ENCODE measurements at places on chromosomes 1 and 21.
A peak's percentile ranks its signal among the peaks of the same experiment; 100 is the strongest.

DNA sequence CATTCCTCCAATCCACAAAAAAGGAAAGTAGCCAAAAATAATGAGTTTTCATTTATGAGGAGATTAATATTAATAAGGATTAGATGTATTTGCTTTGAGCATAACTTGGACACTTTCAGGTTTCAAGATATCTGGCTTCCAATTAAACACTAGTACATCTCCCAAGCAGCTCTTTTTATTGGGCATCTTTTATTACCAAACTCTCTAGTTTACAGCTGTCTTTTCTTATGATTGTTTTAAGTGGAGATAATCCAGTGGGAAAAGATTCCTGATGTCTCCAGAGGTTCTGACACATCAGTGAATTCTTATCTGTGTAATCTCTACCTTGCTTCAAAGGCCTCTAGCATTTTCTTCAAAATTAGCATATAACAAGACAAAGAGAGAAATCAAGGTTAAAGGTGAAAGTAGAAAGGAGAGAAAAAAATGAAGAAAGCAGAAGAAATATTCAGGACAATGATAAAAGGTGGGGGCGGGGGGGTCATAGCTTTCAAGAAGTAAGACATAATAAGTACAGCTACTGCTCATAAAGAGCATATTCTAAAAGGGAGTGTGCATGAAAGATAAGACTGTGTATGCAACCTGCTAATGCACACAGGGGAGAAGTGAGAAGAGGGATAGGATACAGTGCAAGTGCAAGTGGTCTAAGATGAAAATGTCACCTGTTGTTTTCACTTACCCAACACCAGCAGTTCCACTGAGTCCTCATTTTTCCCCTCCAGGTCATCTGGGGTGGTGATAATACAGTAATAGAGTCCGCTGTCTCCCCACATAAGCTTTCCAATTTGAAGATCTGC is 19.1 kb downstream of the ILDR2 start:
- DNase-seq, result no peak

- no peak for DNase-seq
Measured at GRCh38 chr21:20789729-20790500, 208.3 kb upstream of the NCAM2 start.

DNA sequence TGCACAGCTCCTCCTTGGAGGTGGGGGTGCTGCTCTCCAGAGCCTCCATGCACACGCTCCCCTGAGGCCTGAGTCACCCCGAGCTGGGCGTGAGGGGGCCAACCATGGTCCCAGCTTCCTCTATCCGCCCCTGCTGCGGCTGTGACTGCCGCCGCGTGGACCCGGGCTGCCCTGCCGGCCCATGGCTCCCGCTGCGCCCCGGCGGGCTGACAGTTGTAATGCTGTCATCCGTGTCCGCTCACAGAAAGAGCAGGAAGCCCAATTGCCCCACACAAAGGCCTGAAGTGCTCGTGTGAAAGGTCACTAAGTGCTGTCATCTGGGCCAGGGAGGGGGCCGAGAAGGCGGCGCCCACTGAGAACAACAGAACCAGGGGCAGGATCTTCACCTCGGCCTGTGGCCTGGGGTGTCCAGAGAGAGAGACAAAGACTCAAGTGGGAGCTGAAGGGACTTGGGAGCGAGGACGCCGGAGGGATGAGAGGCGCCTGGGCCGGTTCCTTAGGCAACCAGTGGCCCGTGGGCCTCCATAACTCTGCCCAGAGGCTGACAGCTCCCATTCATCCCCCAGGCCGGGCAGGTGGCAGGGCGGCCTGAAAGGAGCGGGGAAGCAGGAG is 31.5 kb downstream of the OLIG1 start:
- DNase-seq, result no peak

- DNase-seq, result peak; percentile 24
Measured at GRCh38 chr21:33266789-33267135, 595 bp downstream of the IL10RB start.

DNA sequence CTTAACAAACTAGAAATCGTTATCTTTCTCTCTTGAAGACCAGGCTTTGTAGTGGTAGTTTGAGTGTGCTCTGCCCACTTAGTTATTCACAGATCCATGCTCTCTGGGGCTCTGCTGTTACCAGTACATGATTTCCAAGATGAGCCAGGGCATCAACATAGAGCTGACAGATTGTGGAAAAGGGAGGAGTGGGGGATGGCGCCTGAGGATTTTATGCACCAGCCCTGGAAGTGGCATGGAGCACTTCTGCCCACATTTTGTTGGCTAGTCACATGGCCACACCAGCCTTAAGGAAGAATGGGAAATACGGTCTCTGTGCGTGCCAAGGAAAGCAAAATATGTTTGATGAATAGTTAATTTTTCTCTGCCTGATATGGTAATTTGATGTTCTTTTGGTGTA is 18.2 kb downstream of the TSNAX start:
- no peak for DNase-seq

DNA sequence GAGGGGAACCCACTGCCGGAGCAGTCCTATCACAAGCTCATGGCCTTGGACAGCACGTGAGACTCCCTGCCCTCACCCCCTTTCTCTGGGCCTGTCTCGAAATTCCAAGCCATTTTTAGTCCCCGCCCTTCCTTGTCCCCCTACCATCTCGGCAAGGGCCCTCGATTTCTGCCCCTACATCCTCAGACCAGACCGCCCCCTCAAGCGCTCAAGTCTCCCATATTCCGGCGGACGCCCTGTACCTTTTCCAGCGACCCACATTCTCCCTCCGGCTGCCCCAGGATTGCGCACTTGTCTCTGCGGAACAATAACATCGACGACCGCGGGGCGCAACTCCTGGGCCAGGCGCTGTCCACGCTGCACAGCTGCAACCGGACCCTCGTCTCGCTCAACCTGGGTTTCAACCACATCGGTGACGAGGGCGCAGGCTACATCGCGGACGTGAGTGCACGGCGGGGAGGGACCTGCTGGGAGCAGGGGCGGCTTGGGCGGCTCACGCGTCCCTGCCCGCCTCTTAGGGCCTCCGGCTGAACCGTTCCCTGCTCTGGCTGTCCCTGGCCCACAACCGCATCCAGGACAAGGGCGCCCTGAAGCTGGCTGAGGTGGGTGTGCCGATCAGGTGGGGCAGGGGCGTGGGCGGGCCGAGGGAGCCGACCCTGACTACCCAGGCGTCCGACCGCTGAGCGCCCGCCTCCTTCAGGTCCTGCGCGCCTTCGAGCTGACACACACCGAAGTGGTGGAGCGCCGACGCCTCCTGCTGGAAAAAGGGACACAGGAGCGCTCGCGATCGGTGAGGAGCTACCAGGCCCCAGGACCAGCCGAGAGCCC is 7.0 kb downstream of the LRRC71 start:
- peak; percentile 43 for DNase-seq

GRCh38 chr1:213179784-213180183 is 128.7 kb downstream of the RPS6KC1 start:
- no peak for DNase-seq

GRCh38 chr1:214281720-214282629 is 1.0 kb downstream of the SMYD2 start:
- DNase-seq, result no peak

DNA sequence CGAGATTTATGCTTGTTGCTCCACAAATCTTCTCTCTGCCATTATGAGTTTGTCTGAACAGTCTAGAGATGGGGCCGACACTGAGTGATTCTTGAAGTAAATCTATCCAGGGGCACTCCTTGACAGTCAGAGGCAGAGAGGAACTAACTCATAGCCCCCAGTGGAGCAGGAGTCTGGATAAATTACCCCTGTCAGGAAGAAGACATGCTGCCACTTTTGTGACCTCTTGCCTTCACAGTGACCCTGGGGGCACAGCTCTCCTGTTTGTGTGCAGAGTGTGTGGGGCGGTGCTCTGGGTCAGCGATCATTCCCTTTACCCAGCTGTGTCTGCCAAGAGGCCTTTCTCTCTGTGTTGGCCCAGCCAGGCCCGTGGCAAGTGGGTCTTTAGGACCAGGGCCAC is 29.5 kb downstream of the PEX14 start:
- no peak for DNase-seq

DNA sequence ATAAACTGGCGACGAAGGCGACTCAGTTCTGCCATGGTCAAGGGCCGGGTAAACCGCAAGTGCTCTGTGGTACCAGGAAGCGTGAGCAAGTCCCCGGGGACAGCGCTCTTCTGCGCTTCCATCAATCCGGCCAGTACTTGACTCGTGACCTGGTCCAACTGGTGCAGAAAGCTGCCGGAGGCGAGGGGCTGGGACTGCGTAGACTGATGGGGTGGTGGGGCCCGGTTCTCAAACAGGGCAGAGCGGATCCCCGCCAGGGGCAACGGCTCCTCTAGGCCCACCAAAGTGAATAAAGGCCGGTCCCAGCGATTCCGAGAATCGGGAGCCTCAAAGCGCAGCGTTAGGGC is 852 bp downstream of the KTI12 start:
- DNase-seq, result no peak

GRCh38 chr1:3313576-3313950 is 140.9 kb upstream of the ARHGEF16 start:
- no peak for DNase-seq

DNA sequence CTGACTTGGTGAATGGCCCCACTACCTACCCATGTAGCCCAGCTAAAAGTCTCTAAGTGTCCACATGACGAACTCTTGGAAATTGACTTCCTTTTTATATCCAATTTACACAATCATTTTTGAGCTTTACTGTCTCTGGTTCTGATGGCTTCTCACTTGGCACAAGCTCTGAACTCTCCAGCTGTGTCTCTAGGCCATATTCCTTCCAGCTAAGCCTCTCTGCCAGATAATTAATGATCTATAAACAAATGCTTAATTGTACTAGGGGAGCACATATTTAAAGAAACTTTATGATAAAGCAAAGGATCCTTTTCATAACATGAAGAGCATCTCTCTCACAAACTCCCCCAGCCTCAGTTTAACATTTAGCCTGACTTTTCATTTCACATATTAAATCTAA is 16.3 kb upstream of the BEND5 start:
- DNase-seq, result no peak

DNA sequence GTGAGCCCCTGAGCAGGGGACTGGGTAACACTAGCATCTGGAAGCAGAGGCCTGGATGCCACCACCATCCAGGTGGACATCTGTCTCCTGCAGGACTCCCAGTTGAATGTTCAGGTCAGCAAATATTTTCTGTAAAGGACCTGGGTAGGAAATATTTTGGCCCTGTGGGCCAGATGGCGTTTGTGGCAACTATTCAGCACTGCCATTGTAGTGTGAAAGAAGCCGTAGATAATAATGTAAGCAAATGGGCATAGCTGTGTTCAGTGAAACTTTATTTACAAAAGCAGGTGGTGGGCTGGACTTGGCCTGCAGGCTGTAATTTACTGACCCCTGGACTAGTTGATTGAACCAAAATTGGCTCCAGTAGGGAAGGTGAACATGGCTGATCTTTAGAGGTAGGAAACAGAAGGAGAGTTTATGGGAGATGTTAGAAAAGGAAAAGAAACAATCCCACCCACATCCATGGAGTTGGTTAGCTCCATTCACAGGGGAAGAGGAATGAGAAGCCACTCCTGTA is 20.0 kb upstream of the CD101 start:
- DNase-seq, result no peak

DNA sequence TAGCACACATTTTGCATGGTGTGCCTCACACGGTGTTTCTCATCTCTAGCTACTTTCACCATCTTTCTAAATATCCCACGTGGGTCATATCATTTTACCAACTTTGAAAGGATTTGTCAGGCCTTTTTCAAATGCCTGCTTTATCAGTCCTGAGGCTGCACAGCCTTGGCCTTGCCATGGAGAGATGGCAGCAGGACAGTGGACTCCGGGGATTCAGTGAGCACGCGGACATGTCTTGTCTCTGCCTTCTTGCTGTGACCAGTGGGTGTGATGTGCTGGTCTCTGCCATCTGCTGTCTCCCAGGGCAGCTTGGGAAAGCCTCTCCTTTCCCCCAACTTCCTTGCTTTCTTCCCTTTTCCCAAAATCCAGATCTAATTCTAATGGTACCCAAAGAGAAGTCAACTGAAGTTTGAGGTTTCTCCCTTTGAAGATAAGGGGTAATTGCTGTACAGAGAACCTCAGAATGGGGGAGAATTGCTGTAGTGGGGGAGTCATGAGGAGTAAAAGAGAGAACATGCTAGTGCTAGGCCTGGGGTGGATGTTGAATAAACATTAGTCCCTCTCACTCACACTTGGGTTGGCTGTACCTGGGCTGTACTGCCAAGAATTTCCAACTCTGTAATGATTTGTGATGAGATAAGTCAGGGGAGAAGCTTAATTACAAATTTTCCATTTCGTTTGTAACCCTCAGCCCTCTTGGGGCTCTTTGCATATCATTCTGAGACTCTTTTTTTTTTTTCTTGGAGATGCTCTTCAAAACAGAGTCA is 99.5 kb downstream of the GALNT2 start:
- DNase-seq, result no peak

GRCh38 chr1:169149555-169150286 is 43.2 kb downstream of the ATP1B1 start:
- no peak for DNase-seq

DNA sequence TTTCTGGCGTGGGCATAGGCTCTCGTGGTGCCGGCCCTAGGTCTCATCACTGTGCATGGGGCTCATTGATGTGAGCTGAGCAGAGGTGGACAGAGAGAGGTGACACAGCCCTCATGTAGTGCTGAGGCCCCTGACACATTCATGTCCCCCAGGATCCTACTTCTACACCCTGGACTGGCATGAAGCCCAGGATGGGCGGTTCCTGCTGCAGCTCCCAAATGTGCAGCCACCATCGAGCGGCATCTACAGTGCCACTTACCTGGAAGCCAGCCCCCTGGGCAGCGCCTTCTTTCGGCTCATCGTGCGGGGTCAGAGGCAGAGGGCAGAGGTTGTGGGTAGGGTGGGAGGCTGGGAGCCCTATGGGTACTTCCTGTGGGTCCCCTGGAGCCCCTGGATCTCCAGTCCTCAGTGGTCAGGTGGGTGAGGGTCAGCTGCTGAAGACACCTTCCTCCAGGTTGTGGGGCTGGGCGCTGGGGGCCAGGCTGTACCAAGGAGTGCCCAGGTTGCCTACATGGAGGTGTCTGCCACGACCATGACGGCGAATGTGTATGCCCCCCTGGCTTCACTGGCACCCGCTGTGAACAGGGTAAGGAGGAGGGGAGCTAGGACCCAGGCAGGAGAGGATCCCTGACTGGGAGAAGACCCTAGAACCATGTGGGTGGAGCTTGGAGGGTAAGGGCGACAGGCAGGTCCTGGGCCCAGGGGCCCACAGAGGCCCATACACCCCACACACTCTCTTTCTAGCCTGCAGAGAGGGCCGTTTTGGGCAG is 6.1 kb downstream of the TIE1 start:
- no peak for DNase-seq

Data from activated CD4-positive, alpha-beta T cell treated with anti-CD3 and anti-CD28 coated beads for 24 hours (primary cell).